ENCODE measurements at places on chromosomes 1 and 21. TPM values are rescaled to one million over a fixed set of nuclear protein-coding genes. Genes with fewer than 3 reads are reported as not detected.

ANKRD65 gene
- not detected for total RNA-seq

DNA sequence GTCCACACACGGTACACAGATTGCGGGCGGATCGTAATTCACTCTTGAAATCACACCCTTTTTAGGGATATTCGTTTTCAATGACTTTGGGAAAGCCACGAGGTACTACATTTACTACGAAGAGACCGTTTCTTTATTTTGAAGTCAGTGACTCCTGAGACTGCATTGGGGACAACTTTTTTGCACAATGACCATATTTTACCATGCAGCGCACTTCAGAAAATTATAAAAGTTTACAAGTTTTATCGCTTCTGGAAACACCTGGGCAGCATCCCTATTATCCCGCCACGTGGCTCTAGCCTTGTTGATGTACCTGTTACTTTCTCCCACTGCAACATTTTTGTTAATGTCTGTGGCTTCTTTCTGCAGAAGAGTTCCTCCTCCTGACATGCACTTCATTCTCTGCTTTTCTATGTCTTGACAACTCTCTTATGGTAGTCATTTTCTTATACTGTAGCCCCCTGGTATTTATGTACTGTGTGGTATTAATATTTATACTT is 1.3 kb upstream of the AKT3 start:
- H3K4me3 ChIP-seq = peak overlapping the region; percentile 85
- H3K36me3 ChIP-seq = no peaks in the 10 kb centered on the region
- no peaks in the 10 kb centered on the region for H3K27me3 ChIP-seq
- H3K27ac ChIP-seq = peak overlapping the region; percentile 89

DNA sequence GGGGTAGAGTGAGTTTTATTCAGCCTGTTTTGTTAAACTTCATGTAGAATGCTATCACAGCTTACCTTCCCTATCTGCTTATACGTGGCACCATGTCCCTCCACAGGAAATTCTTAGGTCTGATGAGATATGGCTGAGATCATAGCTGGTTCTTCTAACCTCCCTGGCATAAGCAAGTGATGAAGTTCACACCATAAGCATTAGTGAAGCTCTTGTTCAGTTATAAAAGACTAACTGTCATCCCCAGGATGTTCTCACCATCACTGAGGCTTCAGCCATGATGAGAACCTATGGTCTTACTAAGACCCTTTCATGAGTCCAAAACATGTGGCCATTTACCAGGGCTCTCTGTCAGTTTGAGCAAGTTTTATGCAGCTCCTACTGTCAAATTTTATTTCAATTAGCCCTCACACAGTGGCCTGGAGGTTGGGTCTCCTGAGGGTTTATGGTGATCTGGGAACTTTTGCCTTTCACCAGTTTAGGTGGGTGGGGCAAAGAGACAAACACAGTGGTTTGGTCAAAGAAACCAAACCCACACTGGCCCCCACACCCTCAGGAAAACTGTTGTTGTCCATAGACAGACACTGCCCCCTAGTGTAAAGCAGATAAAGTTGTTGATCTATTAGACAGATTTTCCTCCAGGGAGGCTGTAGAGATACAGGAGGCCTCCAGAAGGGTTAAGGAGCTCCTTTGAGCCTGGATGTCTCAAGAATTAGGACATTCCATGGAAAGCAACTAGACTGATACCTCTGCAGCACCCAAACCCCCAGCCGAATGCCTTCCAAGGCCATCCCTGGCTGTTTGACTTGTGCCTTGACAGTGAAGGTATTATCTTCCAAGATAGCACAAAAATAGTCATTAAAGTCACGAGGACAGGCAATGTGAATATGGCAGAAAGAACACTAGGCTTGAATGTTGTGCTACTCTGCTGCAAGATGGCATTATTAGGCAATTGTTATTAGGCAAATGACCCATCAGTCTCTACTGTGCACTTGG is 5.0 kb downstream of the SLC22A15 start:
- peaks cover 12% of the 10 kb centered on the region for H3K4me1 ChIP-seq
- no peak overlapping the region for H3K4me3 ChIP-seq
- H3K27me3 ChIP-seq = no peaks in the 10 kb centered on the region
- H3K27ac ChIP-seq = no peak overlapping the region
- DNase-seq = peak; percentile 51

GRCh38 chr1:165852871-165853270 is 25.5 kb downstream of the UCK2 start:
- H3K4me1 ChIP-seq = peaks cover 38% of the 10 kb centered on the region
- no peak overlapping the region for H3K27ac ChIP-seq
- no peaks in the 10 kb centered on the region for H3K36me3 ChIP-seq
- H3K4me3 ChIP-seq = no peak overlapping the region

DNA sequence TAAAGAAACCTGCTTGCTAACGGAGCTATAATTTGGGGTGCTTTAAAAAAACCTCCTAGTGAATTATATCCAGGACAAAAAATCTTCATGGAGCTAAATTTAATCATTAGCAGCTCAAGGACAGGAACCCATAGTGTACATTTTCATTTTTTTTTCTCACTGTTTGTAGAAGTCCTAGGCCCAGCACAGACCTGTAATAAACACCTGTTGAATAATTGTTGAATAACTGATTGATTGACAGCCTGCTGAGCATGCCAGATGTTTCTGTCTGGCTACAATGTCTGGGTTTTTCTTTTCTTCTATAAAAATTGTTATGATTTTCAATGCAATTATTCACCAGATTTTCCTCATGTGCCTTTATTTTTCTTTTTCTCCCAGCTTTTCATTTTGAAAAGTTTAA is 10.9 kb upstream of the GALNT2 start:
- H3K36me3 ChIP-seq = no peaks in the 10 kb centered on the region
- no peaks in the 10 kb centered on the region for H3K27me3 ChIP-seq
- no peak overlapping the region for H3K4me3 ChIP-seq
- no peaks in the 10 kb centered on the region for H3K4me1 ChIP-seq
- H3K27ac ChIP-seq = no peak overlapping the region

- no peak overlapping the region for H3K27ac ChIP-seq
- H3K4me1 ChIP-seq = no peaks in the 10 kb centered on the region
- no peak overlapping the region for H3K4me3 ChIP-seq
- no peaks in the 10 kb centered on the region for H3K36me3 ChIP-seq
- no peaks in the 10 kb centered on the region for H3K27me3 ChIP-seq
Observed at GRCh38 chr1:37009521-37009920, 24.8 kb downstream of the GRIK3 start.

Measured in natural killer cell (primary cell).